Muscle of arm (tissue), 14 donors: ENCODE measurements at places on chromosomes 1 and 21.

DNA sequence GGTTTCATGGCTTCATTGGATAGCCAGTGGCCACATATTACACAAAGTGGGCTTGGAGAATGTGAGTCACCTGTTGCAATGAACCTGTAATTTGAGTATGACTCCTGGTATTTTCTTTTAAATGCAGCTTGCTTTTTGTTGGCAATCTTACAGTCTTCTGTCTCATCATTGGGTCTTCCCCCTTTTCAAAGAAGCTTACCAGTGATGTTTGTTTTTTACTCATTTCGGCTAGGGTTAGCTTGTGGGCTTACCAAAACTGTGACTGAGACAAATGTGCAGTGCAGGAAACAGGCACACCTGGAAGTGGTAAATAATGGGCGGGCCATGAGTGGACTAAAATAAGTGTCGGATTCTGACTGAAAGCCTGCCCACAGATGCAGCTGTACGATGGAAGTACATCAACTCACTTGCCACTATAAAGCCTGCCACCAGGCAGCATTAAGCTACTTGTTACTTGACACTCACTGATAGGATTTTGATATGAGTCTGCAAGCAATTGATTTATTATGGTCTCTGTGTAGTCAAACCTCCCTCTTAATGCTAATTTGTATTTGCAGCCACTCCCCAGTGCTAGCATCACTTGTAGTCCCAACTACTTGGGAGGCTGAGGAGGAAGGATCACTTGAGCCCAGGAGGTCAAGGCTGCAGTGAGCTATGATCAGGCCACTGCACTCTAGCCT, 4.2 kb downstream of the HHAT start:
- no peak for DNase-seq

DNA sequence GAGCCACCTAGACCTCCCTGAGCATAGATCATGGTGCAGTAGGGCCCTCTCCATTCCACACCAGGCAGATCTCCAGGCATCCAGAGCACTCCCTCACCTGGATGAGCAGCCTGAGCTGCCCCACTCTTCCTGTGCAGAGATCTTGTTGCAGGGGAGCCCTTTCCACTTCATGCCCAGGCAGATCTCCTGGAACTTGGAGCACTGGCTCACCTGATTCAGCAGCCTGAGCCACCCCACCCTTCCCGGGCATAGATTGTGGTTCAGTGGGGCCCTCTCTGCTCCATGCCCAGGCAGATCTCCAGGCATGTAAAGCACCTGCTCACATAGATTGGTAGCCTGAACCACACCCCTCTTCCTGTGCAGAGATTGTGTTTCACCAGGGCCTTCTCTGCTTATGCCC, 78.0 kb downstream of the SEC16B start:
- DNase-seq, result no peak

- DNase-seq, result no peak
Measured at GRCh38 chr1:3306583-3307291, 147.7 kb upstream of the ARHGEF16 start.

- DNase-seq, result no peak
Measured at GRCh38 chr1:240734001-240734400, 122.0 kb upstream of the GREM2 start.
